IgD-negative memory B cell (primary cell): ENCODE measurements at places on chromosomes 1 and 21. TPM values are rescaled to one million over a fixed set of nuclear protein-coding genes. Genes with fewer than 3 reads are reported as not detected.

Gene TTLL10
- polyA plus RNA-seq: not detected

Gene RGS13
- 0.33 TPM for polyA plus RNA-seq

Gene LCE1A
- polyA plus RNA-seq: not detected

Gene NOS1AP
- polyA plus RNA-seq: not detected
